ENCODE measurements at places on chromosomes 1 and 21.

GRCh38 chr1:170562646-170563338, 30.8 kb downstream of the GORAB start:
- DNase-seq: no peak
- no peaks in the 10 kb centered on the region for H3K36me3 ChIP-seq
- H3K4me1 ChIP-seq: peaks cover 3% of the 10 kb centered on the region
- H3K27ac ChIP-seq: no peak overlapping the region
- H3K4me3 ChIP-seq: no peak overlapping the region

DNA sequence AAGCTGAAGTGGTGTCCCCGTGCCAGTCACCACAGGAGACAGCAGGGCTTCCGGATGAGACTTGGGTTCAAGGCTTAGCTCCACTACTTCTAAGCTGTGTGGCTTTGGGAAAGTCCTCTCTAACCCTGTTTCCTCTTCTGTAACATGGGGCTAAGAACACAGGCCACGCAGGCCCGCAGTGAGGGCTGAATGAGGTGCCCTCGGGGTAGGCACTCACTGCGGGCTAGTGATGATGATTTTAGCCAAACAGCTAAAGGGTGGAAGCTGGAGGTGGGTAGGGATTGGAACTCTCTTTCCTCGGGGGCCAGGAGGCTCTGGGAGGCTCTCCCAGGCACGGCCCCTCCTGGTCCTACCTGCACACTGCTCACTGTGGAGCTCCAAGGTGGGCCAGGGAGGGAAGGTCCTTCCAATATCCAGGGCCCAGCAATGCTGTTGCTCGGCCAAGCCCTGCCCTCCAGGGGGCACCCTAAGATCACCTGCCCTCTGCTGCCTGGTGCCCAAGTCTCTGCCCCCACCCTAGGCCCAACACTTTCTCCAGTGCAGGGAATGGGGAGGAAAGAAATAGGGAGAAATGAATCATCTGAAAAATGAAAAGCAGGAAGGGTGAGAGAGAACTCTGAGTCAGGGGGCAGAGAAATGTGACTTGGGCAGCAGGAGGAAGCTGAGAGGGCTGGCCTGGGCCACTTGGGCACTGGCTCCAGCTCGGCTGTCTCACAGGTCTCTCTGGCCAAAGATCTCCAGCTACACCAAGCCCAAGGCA, 19.2 kb upstream of the EVA1B start:
- H3K27ac ChIP-seq: no peak overlapping the region
- no peaks in the 10 kb centered on the region for H3K27me3 ChIP-seq
- H3K4me3 ChIP-seq: no peak overlapping the region
- peaks cover 15% of the 10 kb centered on the region for H3K36me3 ChIP-seq

- no peak overlapping the region for H3K4me3 ChIP-seq
- no peak overlapping the region for H3K27ac ChIP-seq
- H3K27me3 ChIP-seq: no peaks in the 10 kb centered on the region
- no peaks in the 10 kb centered on the region for H3K4me1 ChIP-seq
These were observed 78.0 kb upstream of the SMYD2 start for GRCh38 chr1:214202992-214203391.

DNA sequence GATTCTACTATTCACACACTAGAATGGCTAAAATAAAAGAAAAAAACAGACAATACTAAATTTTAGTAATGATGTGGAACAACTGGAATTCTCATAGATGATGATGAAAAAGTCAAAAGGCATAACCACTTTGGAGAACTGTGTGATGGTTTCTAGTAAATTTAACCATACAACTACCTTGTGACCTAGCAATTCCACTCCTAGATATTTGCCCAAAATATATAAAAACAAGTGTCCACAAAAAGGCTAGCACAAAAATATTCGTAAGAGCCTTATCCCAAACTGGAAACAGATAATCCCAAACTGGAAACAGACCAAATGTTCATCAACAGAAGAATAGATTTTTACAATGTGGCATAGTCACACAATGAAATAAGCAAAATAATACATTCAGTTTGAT, 67.9 kb upstream of the PGBD5 start:
- H3K36me3 ChIP-seq: no peaks in the 10 kb centered on the region
- H3K4me1 ChIP-seq: no peaks in the 10 kb centered on the region
- no peak for DNase-seq

DNA sequence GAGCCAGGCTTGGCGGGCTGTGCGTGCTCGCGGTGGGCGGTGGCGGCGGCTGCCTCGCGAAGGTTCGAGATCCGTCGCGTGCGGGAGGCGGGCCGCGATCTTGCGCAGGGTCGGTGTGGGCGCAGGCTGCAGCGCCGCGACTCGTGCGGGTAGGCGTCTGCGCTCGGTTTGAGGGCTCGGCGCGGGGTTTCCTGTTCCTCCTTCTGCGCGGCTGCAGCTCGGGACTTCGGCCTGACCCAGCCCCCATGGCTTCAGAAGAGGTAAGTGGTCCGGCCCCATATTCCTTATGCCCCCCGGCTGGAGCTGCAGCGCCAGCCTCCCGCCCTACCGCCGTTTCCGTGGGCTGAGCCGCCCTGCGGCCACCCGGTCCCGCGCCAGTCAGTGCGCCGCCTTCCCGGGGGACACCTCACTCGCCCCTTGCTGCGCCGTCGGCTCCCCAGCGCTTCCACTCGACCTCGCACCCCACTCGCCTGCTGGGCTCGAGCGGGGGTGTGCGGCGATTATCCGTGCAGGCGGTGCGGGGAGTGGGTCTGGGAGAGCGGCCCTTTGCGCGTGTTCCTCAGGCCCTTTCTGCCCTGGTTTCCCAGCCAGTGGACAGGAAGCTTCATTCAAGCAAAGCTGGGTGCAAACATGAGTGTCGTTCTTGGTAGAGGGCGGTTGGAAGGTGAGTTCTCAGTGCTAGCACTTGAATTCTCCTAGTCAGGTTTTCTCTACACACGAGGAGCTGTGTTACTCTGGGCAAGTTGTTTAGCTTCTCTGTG, at the start of gene CACYBP:
Gene CACYBP (plus strand): TSS at position 12 of the 761 bp plus-strand sequence. CDS start 234 bp downstream, at position 246.
- peak within 1 kb of the TSS; percentile 80 for H3K4me3 ChIP-seq
- peaks cover 2% of the 10 kb centered on the region for H3K36me3 ChIP-seq
- no peak for DNase-seq
- no peak within 1 kb of the TSS for H3K27ac ChIP-seq
- H3K4me1 ChIP-seq: no peaks in the 10 kb centered on the region

- H3K27me3 ChIP-seq: no peaks in the 10 kb centered on the region
- H3K4me1 ChIP-seq: peaks cover 2% of the 10 kb centered on the region
- H3K4me3 ChIP-seq: no peak overlapping the region
- DNase-seq: no peak
These were observed 5.1 kb downstream of the BEND5 start for GRCh38 chr1:48771561-48771960.

DNA sequence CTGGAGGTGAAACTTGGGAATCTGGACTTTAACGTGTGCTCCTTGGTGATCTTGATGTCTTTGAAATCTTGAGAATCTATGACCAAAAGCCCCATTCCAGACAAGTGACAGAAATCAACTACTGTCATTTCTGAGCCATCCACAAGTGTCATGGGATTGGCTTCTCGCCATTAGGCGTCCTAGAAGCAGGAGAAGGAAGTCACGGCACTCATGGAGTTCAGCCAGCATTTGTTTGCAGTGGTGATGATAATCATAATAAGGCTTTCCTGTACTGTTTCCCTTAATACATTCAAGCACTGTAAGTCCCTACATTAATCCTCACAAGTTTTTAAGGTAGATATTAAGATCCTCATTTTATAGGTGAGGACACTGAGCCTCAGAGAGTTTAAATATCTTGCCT, 11.9 kb downstream of the F5 start:
- no peak overlapping the region for H3K27ac ChIP-seq
- no peaks in the 10 kb centered on the region for H3K27me3 ChIP-seq
- no peak overlapping the region for H3K4me3 ChIP-seq
- no peak for DNase-seq
- H3K36me3 ChIP-seq: no peaks in the 10 kb centered on the region

- no peak overlapping the region for H3K4me3 ChIP-seq
- DNase-seq: no peak
- no peaks in the 10 kb centered on the region for H3K27me3 ChIP-seq
These were observed 9.1 kb upstream of the CHIT1 start for GRCh38 chr1:203238535-203238934.

DNA sequence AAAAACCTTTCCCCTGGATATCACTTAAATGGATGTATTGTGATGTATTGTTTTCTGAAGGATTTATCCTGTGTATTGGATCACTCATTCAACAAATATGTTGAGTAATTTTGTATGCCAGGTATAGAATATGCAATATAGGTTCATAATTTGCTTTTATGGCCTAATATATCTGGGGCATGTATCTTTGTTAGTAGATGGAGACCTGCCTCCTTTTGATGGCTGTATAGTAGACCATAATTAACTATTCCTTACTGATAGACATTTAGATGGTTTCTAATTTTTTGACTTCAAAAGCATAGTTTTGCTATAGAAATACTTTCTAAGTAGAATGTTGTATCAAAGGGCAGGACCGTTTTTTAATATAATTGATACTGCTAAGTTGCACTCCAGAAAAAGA, 8.6 kb downstream of the RBBP4 start:
- peaks cover 25% of the 10 kb centered on the region for H3K36me3 ChIP-seq
- no peak overlapping the region for H3K27ac ChIP-seq
- H3K27me3 ChIP-seq: no peaks in the 10 kb centered on the region
- H3K4me1 ChIP-seq: no peaks in the 10 kb centered on the region

- H3K4me3 ChIP-seq: no peak overlapping the region
- no peaks in the 10 kb centered on the region for H3K36me3 ChIP-seq
- no peaks in the 10 kb centered on the region for H3K4me1 ChIP-seq
- no peak for DNase-seq
- no peak overlapping the region for H3K27ac ChIP-seq
These were observed 64.2 kb downstream of the HLX start for GRCh38 chr1:220943319-220943996.

DNA sequence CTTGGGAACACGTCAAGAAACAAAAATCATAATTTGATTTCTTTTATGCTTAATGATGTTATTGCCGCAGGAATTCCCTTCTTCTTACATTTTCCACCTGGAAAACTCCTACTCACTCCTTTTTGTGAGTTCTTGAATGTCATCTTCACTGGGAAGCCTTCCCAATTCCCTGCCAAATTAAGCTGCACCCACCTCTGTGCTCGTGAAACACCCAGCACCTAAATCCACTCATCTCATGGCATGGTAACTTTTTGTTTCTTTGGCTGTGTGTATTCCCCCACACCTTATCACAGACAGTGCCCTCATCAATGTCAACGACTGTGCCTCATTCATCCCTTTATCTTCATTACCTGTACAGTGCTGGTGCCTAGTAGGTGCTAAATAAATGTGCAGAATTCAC, 45.6 kb downstream of the ASTN1 start:
- no peak for DNase-seq
- H3K4me1 ChIP-seq: no peaks in the 10 kb centered on the region
- no peak overlapping the region for H3K4me3 ChIP-seq
- H3K27ac ChIP-seq: no peak overlapping the region

DNA sequence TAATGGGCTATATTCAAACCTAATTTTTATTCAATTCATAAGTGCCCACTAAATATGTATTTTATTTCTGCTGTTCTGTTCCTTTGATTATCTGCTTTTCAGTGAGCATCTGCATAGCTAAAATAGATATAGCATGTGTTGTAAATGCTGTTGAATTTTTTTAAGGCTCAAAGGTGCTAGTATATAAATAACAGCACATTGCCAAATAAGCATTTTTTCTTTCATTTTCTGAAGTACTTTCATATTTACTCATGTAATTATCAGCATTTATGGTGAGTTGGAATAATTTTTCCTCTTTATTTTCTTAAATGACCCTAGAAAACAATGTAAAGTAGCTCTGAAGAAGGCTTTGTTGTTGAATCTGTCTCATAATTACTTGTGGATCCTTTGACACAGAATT, 69.6 kb upstream of the B3GALT2 start:
- H3K4me3 ChIP-seq: no peak overlapping the region
- no peaks in the 10 kb centered on the region for H3K27me3 ChIP-seq
- no peaks in the 10 kb centered on the region for H3K4me1 ChIP-seq
- no peak for DNase-seq
- no peaks in the 10 kb centered on the region for H3K36me3 ChIP-seq

GRCh38 chr1:10295481-10296085, 85.2 kb downstream of the KIF1B start:
- H3K36me3 ChIP-seq: peaks cover 2% of the 10 kb centered on the region
- H3K27me3 ChIP-seq: no peaks in the 10 kb centered on the region
- H3K4me3 ChIP-seq: no peak overlapping the region
- DNase-seq: no peak
- no peaks in the 10 kb centered on the region for H3K4me1 ChIP-seq
- no peak overlapping the region for H3K27ac ChIP-seq

GRCh38 chr1:5913078-5913845, 79.0 kb downstream of the NPHP4 start:
- H3K4me1 ChIP-seq: no peaks in the 10 kb centered on the region
- no peak overlapping the region for H3K27ac ChIP-seq
- H3K4me3 ChIP-seq: no peak overlapping the region
- H3K27me3 ChIP-seq: no peaks in the 10 kb centered on the region
- H3K36me3 ChIP-seq: no peaks in the 10 kb centered on the region

- H3K36me3 ChIP-seq: peaks cover 8% of the 10 kb centered on the region
- peaks cover 2% of the 10 kb centered on the region for H3K27me3 ChIP-seq
- H3K4me3 ChIP-seq: peak overlapping the region; percentile 55
These were observed 15.1 kb downstream of the RNF223 start for GRCh38 chr1:1058921-1059493.

- DNase-seq: no peak
- no peaks in the 10 kb centered on the region for H3K27me3 ChIP-seq
- no peak overlapping the region for H3K27ac ChIP-seq
- no peak overlapping the region for H3K4me3 ChIP-seq
- no peaks in the 10 kb centered on the region for H3K36me3 ChIP-seq
These were observed 95.9 kb downstream of the PTPN14 start for GRCh38 chr1:214455479-214455878.

- DNase-seq: no peak
- H3K4me3 ChIP-seq: peak overlapping the region; percentile 70
- H3K36me3 ChIP-seq: no peaks in the 10 kb centered on the region
- peaks cover 9% of the 10 kb centered on the region for H3K4me1 ChIP-seq
- H3K27me3 ChIP-seq: peaks cover 9% of the 10 kb centered on the region
These were observed 1.0 kb upstream of the KCNC4 start for GRCh38 chr1:110208916-110209645.

GRCh38 chr1:113610372-113610771, 148.9 kb downstream of the PHTF1 start:
- DNase-seq: no peak
- H3K27ac ChIP-seq: no peak overlapping the region
- H3K4me1 ChIP-seq: no peaks in the 10 kb centered on the region
- no peak overlapping the region for H3K4me3 ChIP-seq

- DNase-seq: peak; percentile 1
- H3K36me3 ChIP-seq: no peaks in the 10 kb centered on the region
- H3K4me3 ChIP-seq: no peak overlapping the region
- no peak overlapping the region for H3K27ac ChIP-seq
- no peaks in the 10 kb centered on the region for H3K4me1 ChIP-seq
These were observed 690.7 kb downstream of the NCAM2 start for GRCh38 chr21:21688889-21689288.

GRCh38 chr1:235625831-235626230, 23.8 kb downstream of the GNG4 start:
- no peak overlapping the region for H3K27ac ChIP-seq
- peaks cover 6% of the 10 kb centered on the region for H3K4me1 ChIP-seq
- no peaks in the 10 kb centered on the region for H3K27me3 ChIP-seq
- H3K36me3 ChIP-seq: no peaks in the 10 kb centered on the region
- no peak for DNase-seq

- H3K36me3 ChIP-seq: no peaks in the 10 kb centered on the region
- H3K4me3 ChIP-seq: no peak overlapping the region
- no peak for DNase-seq
- H3K27me3 ChIP-seq: no peaks in the 10 kb centered on the region
- peaks cover 5% of the 10 kb centered on the region for H3K4me1 ChIP-seq
- H3K27ac ChIP-seq: no peak overlapping the region
These were observed 19.2 kb upstream of the CLSTN1 start for GRCh38 chr1:9842781-9843575.

Measured in iPS DF 6.9 (cell line).